ENCODE measurements at places on chromosomes 1 and 21. TPM values are rescaled to one million over a fixed set of nuclear protein-coding genes. Genes with fewer than 3 reads are reported as not detected.

MATN1 gene
- under 0.01 TPM for total RNA-seq

NES gene
- total RNA-seq = 69.7 TPM

BRINP3 gene
- total RNA-seq = not detected

KCNT2 gene
- total RNA-seq = 0.14 TPM

INAVA gene
- total RNA-seq = 0.14 TPM

RGSL1 gene
- not detected for total RNA-seq

SRGAP2 gene
- total RNA-seq = 42.2 TPM

ZNF648 gene
- total RNA-seq = under 0.01 TPM

FAAH gene
- 0.72 TPM for total RNA-seq

CAMTA1 gene
- total RNA-seq = 49.7 TPM

GSTM5 gene
- total RNA-seq = 0.43 TPM

CCDC185 gene
- total RNA-seq = not detected

SPATA46 gene
- not detected for total RNA-seq

TSSK3 gene
- 0.57 TPM for total RNA-seq

LCE1D gene
- total RNA-seq = not detected

KRTAP19-1 gene
- total RNA-seq = not detected

RASAL2 gene
- total RNA-seq = 22.3 TPM

CNTN2 gene
- not detected for total RNA-seq

TDRD5 gene
- not detected for total RNA-seq

GUCA2A gene
- not detected for total RNA-seq

BEND5 gene
- total RNA-seq = not detected

VSIG8 gene
- total RNA-seq = 0.43 TPM

PARP1 gene
- 104 TPM for total RNA-seq

TMEM125 gene
- total RNA-seq = not detected

AKR7A3 gene
- total RNA-seq = 0.29 TPM

CD48 gene
- total RNA-seq = not detected

TTC39A gene
- 0.66 TPM for total RNA-seq

RNF186 gene
- not detected for total RNA-seq

GPR3 gene
- total RNA-seq = 2.9 TPM

TTC34 gene
- 0.29 TPM for total RNA-seq

OR2T33 gene
- total RNA-seq = not detected

AIRE gene
- not detected for total RNA-seq

FNDC10 gene
- total RNA-seq = 3.5 TPM

PLEKHA6 gene
- 0.57 TPM for total RNA-seq

FAF1 gene
- total RNA-seq = 39.6 TPM

CLDN17 gene
- not detected for total RNA-seq

KRTAP7-1 gene
- total RNA-seq = not detected

SGIP1 gene
- total RNA-seq = 53.4 TPM

CCT3 gene
- 416 TPM for total RNA-seq

DNAJC6 gene
- total RNA-seq = 2.4 TPM

PTPRC gene
- total RNA-seq = not detected

C1orf146 gene
- total RNA-seq = not detected

FMO4 gene
- 1.1 TPM for total RNA-seq

SPATA1 gene
- 0.88 TPM for total RNA-seq

NBPF10 gene
- total RNA-seq = 0.86 TPM

GNAT2 gene
- not detected for total RNA-seq

Data from placental pericyte (primary cell).